Suprapubic skin (tissue), 4 donors: ENCODE measurements at places on chromosomes 7 and 10.

- H3K27me3 ChIP-seq = no peaks in the 10 kb centered on the region
- no peaks in the 10 kb centered on the region for H3K4me1 ChIP-seq
- no peak overlapping the region for H3K27ac ChIP-seq
- no peaks in the 10 kb centered on the region for H3K36me3 ChIP-seq
These were observed 50.0 kb downstream of the JAKMIP3 start for GRCh38 chr10:132115732-132116131.

GRCh38 chr10:27020243-27020642 lies 80.1 kb downstream of the ANKRD26 start:
- no peaks in the 10 kb centered on the region for H3K27me3 ChIP-seq
- H3K4me1 ChIP-seq = no peaks in the 10 kb centered on the region
- H3K27ac ChIP-seq = no peak overlapping the region

- no peak overlapping the region for H3K27ac ChIP-seq
- H3K27me3 ChIP-seq = no peaks in the 10 kb centered on the region
- H3K4me3 ChIP-seq = no peak overlapping the region
- H3K4me1 ChIP-seq = no peaks in the 10 kb centered on the region
- DNase-seq = no peak
These were observed 58.2 kb upstream of the CAMK2B start for GRCh38 chr7:44383566-44383965.

DNA sequence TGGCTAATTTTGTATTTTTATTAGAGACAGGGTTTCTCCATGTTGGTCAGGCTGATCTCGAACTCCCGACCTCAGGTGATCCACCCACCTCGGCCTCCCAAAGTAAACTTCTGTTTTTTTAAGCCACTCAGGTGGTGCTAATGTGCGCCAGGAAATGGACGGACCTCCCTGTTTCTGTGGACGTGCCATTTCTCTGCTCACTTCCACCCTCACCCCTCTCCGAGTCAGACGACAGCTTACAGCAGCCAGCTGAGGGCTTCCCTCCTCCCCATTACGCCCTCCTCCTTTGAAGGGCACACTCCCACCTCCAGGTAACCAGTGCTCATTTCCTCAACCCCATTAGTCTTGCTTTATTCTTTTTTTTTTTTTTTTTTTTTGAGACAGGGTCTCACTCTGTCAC lies 41.7 kb upstream of the EZH2 start:
- no peaks in the 10 kb centered on the region for H3K27me3 ChIP-seq
- no peak for DNase-seq
- no peaks in the 10 kb centered on the region for H3K4me1 ChIP-seq

DNA sequence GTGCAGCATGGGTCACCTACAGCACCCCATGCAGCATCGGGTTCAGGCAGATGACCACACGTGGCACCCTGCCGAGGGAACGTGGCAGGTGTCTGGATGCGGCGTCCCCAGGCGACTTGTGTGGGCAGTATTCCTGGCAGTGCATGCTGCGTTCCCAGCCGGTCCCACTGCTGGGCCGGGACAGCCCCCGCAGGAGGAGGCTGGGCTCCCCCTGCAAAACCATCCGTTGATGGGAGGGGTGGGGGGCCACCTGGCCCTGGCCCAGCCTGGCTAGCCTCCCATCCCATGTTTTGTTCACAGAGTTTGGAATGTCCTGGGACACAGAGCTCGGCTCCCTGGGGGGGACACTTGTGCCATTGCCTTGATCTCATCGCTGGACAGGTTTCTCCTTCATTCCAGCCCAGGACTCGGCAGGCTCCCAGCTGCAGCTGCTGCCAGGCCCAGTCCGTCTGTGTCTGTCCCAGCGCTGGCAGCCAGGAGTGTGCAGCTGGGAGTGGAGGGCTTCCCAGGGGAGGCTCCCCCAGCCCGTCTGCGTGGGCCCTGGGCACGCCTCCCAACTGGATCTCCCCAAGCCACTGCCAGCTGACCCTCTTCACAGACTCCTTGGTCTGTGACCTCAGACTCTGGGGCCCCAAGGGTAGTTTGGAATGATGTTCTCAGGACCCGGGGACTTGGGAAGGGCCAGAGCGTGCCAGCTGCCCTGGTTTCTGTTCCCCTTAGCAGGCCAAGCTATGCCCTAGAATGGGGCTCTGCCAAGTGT lies 32.6 kb downstream of the TMEM270 start:
- peaks cover 44% of the 10 kb centered on the region for H3K4me1 ChIP-seq
- H3K4me3 ChIP-seq = no peak overlapping the region
- DNase-seq = peak; percentile 92
- no peaks in the 10 kb centered on the region for H3K27me3 ChIP-seq
